DMS153 (cell line): ENCODE measurements at places on chromosomes 1 and 21.

GRCh38 chr1:243568793-243569192 lies 281.2 kb downstream of the AKT3 start:
- DNase-seq, result no peak

- DNase-seq, result no peak
These were observed 7.1 kb upstream of the NES start for GRCh38 chr1:156684227-156684782.

DNA sequence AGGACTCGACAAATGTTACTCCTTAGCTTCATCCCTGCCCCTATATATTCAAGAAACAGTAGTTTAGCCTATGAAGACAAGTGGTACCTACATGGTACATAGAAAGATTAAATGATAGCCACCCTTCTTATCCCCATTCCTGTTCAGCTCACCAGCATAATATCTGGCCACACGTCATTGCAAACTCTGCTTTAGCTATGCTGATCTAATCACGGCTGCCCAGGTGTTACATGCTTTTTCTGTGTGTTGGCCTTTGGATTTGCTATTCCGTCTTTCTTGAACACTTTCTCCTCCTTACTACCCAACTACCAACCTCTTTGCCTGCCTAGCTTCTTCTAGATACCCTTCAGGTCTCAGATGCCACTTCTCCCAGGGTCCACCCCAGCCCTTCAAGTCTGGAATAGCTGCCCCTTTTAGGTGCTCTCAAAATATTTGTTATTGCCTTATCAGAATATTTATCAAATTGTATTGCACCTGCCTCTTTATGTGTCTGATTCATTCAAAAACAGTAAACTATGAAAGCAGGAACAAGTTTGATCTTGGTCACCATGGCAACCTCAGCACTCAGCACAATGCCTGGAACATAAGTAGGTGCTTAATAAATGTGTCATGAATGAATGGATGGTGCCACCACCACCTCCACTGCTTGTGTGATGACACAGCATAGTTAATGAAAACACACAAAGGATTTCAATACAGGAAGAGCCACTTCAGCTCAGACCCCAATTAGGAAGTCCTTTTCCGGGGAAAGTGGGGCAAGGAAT lies 11.4 kb upstream of the DNASE2B start:
- DNase-seq, result no peak

DNA sequence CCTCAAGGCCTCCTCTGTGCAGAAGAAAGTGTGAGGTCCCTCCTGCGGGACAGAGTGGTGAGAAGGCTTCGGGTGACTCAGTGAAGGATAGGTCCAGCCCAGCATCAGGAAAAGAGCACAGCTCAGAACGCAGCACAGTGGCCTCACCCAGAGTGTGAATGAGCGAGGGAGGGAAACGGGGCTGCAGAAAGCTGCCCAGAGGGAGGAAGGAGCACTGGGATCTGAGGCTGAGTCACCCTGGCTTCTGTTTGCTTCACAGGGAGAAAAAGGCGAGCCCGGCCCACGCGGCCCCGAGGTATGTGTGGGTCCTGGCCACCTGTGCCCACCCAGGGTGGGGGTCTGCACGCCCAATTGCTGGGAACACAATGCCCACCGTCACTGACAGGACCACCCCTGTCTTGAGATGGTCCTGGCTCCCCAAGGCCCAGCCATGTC lies 24.3 kb downstream of the COL6A2 start:
- no peak for DNase-seq

DNA sequence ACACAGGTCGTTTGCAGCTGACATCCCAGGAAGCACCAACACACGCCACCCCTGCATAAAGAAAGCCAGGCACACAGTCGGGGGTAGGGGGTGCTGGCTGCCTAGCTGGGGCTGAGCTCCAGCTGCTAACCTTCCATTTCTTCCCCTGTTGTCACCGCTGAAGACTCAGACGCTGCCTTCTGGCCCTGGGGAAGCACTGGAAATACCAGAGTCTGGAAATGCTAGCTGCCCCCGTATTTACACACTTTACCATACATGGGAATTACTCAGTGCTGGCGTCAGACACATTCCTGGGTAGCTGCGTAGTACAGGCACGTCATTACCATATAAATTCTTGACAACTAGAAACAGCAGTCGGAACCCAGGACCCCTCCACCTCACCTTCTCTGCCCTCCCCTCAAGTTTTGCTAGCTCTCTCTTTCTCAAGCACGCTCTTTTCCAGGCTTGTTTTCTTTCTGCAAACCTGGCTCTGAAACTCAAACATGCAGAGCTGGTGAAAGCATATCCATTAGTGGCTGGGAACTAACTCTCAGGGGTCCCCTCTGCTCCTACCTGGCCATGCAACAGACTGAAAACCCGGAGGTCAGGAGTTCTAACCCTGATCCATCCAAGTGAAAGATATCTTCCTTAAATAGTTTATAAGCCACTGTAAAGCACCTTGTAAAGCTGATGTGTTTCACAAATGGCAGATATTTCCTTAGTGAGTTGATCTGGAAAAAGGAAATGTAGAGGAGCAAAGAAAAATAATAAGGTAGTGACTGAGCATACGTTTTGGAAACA lies 3.3 kb downstream of the CSRP1 start:
- no peak for DNase-seq

- DNase-seq, result no peak
These were observed 98.0 kb downstream of the KCNH1 start for GRCh38 chr1:211035821-211036380.

DNA sequence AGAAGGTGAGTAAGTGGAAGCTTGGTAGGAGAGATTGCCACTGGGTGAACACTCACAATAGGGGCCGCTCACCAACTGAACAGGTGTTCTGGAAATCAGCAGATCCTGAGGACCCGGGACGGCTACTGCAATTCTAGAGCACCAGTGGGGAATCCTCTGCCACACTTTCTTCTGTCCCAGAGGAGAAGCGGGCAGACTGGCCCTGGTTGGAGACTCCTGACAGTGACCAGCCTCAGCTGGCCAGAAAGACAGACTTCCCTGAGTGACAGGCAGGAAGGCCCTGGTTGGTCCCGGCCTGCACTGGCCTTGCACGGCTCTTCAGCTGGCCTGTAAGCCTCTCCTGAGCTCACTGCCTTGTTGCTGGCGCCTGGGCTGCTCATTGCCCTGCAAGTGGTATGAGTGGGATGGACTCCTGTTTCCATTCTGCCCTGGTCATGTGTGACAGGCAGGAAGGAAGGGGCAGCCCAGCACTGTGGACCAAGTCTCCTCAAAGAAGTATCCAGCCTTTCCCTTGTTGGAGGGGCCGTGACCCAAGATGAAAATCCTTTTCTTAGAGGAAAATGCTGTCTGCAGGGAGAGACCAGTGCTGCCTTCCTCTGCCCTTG lies 34.5 kb downstream of the MAN1C1 start:
- no peak for DNase-seq

- DNase-seq, result no peak
These were observed 22.6 kb downstream of the TMEM51 start for GRCh38 chr1:15176120-15176519.

DNA sequence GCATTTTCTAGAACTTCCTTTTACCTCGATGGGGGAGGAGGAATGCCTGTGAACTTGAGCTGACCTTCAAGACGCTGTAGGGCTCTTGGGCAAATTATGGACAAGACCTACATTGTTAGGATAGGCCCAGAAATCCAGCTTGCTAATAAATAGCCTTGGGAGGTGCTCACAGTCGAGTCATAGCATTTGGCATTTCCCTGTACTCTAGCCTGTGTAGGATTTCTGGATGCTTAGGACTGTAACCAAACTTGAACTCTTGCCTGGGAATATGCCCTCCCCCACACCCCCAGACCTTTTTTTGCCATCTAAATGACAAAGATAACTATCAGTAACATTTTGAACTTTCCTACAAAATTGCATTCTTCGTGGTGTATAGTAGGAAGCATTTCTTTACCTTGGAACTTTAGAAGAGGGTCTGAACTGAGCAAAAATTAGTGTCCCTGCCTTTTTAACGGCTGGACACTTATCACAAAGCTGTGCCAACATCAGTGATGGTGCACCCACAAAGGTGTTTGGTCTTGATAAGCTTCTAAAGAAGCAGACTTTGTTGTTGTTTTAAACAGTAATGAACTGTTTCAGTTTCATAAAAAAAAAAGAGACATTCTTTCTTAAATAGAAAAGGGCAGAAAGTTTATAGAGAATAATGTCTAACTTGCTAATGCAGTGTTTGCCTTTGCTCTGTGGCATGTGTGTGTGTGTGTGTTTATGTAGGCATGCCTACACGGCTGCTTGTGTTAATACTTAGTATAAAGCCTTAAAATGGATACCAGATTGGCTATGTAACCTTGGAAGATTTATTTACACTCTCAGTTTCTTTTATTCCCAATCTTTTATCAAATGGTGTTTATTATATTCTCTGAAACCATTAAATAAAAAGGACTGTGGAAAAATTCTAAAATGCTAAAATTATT lies 88.2 kb downstream of the NFIA start:
- no peak for DNase-seq

GRCh38 chr1:24849672-24850295 lies 80.3 kb downstream of the RUNX3 start:
- DNase-seq, result peak; percentile 24

GRCh38 chr1:36481091-36481490 lies 1.6 kb downstream of the CSF3R start:
- no peak for DNase-seq

GRCh38 chr1:182101415-182102042 lies 40.0 kb upstream of the ZNF648 start:
- no peak for DNase-seq

DNA sequence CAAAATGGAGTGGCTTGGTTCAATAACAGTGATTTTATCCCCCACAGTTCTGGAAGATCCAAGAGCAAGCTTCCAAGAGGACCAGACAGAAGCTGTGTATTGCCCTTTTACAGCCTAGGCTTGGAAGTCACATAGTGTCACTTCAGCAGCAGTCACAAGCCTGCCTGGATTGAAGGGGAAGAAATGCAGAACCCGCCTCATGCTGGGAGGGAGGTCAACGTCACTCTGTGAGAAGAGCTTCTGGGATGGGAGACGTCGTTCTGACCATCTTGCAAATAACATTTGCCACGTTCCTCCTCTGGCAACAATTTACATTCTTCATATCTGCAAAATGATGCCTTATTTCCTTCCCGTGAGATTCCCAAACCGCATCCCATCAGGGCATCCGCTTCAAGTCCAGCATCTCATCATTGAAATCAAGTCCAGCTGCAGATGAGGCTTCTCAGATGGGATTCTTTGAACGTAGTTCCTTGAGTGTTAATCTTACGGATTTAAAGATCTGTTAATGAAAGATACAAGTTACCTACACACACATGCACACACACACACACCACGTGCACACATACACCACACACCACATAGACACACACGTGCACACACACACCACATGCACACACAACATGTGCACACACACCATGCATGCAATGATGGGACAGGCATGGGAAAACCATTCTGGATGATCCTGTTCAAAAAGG lies 23.9 kb upstream of the KIF1B start:
- no peak for DNase-seq
